Left cardiac atrium (tissue), 4 donors: ENCODE measurements at places on chromosomes 1 and 21. TPM values are rescaled to one million over a fixed set of nuclear protein-coding genes. Genes with fewer than 3 reads are reported as not detected.

Gene UTS2
- total RNA-seq: not detected

Gene CFAP57
- total RNA-seq: 0.13 TPM

- no peak for DNase-seq
Measured at GRCh38 chr1:109241841-109242345, 7.4 kb upstream of the CELSR2 start.

DNA sequence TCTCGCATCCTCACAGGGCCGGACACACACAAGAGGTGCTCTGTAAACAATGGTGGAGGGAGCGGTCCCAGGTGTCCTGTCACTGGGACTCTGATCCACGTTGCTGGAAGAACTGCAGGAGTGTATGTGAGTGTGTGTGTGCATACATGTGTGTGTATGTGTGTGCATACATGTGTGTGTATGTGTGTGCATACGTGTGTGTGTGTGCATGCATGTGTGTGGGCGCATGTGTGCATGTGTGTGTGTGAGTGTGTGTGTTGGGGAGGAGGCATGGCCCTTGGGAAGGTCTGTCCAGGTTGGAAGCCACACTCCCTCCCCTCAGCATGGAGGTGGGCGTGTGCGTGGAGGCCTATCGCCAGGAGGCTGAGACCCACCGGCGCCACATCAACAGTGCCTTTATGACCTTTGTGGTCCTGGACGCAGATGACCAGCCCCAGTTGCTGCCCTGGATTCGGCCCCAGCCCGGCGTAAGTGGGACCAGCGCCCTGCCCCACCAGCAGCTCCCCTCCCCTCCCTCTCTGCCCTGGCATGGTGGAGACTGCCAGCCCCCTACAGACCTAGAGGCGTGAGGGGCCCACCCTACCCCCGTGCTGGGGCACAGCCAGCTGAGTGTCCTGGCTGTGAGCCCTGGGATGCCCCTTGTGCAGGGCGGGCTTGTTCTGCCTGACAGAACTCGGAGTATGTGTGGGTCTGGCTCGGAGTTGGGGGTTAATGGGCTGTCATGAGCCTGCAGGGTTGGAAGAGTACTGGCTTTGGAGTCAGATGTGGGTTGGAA, 22.2 kb downstream of the FAM151A start:
- DNase-seq: no peak

DNA sequence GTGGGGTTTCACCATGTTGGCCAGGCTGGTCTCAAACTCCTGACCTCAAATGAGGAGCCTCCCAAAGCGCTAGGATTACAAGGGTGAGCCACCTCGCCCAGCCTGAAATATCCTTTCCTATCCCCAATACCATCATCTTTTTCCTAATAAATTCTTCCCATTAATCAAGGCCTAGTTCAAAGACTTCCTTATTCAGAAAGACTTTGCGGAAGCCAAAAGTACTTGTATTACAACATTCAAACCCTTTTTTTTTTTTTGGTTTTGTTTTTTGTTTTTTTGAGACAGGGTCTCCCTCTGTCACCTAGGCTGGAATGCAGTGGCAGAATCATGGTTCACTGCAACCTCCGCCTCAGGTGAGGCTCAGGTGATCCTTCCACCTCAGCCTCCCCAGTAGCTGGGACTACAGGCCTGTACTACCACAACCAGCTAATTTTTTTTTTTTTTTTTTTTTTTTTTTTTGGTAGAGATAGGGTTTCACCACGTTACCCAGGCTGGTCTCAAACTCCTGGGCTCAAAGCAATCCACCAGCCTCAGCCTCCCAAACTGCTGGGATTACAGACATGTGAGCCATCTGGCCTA, 7.6 kb downstream of the SLC19A2 start:
- no peak for DNase-seq

GRCh38 chr1:176919386-176920378, 244.8 kb downstream of the ASTN1 start:
- DNase-seq: no peak

- no peak for DNase-seq
Measured at GRCh38 chr1:169060919-169061639, 45.4 kb upstream of the ATP1B1 start.

- no peak for DNase-seq
Measured at GRCh38 chr1:11649237-11649623, 5.0 kb downstream of the FBXO2 start.
